ENCODE measurements at places on chromosomes 5 and 9. TPM values are rescaled to one million over a fixed set of nuclear protein-coding genes. Genes with fewer than 3 reads are reported as not detected.
A peak's percentile ranks its signal among the peaks of the same experiment; 100 is the strongest.

- no peak for DNase-seq
These were observed 19.8 kb downstream of the TXNDC8 start for GRCh38 chr9:110317911-110318310.

GRCh38 chr5:112228667-112229066 lies 190.4 kb downstream of the EPB41L4A start:
- peak; percentile 60 for DNase-seq

GRCh38 chr9:114371973-114372917 lies 15.5 kb downstream of the AKNA start:
- DNase-seq = no peak

GRCh38 chr5:140345919-140346347 lies 470 bp downstream of the HBEGF start:
- DNase-seq = peak; percentile 67

DNA sequence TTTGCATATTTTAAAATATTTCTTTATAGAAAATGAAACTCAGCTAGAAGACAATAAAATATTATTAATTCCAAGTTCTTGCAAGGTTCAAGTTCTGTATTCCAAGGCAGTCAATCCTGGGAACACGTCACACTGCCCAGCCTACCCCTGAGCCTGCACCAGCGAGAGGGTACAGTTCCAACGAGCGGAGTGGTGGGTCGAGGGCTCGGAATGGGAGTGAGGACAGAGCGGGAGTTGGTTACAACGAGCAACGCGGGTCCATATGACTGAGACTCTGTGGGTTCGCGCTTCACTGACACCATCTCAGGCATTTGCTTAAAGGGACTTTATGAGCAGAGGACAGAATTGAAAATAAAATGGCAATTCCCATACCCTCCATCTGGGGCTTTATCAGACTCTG lies 40.0 kb upstream of the SPTLC1 start:
- peak; percentile 21 for DNase-seq

DNA sequence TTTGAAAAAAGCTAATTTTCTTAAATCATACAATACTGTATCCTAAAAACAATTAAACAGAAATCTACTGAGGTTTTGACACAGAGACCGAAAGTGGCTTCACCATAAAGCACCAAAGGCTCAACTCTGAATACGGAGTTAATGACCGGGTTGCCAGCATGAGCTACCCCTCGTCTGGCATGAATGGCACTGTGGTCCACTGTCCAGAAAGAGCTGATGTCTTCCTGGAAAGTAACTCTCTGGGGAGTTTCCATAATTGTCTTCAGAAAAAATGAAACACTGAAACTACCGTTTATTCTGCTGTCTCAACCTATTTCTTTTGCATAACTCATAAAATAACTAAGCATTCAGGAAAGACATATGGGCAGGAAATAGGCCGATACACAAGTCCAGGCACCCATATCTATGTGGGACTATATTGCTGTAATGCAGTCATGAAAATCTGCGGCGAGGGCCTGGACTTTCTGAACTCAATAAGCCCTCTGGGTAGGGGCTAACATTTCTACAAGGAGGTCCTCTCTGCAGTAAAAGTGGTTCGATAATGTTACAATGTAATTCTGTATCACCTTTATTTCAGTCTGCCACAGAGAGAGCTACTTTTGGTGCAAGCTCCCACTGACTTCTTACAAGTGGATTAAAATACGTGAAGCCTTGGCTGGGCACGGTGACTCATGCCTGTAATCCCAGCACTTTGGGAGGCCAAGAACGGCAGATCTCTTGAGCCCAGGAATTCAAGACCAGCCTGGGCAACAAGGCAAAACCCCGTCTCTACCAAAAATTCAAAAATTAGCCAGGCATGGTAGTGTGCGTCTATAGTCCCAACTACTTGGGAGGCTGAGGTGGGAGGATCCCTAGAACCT lies 52.4 kb downstream of the ANKH start:
- no peak for DNase-seq

DNA sequence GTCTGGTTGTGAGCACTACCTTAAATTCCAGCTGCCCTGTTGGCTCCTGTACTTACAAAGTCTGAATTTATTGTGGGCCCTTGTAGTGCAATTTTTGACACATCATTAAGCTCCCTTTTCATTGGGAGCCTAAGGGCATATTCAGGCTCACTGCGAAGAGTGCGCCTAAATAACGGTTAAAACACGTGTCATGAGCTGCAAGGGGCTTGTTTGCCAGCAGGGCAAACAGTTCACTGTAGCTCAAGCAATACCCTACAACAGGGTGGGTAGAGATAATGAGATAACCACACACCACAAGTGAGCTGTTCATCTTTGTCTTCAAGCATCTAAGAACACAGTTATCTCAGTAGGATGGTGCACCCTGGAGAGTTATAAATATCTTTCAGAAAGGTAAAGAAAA lies 214.2 kb downstream of the SLF1 start:
- DNase-seq = no peak

DNA sequence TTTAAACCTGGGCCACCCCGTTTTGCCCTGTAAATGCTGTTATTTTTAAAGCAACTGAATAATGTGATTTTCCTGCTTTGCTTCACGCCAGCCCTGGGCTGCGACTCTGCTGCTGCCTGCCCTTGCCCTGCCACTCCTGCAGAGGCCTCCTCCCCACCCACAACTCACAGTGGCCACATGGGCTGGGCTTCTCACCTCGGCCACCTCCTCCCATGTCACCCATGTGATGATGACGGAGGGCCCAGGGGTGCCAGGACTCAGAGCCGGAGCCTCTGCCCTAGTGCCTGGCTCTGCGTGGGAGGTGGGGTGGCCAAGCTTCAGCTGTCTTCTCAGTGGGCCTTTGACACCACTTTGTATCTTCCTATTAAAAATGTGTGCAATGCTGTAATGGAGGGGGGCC lies 48.1 kb upstream of the NKD2 start:
- DNase-seq = peak; percentile 90

GRCh38 chr5:130115686-130116085 lies 211.4 kb downstream of the CHSY3 start:
- DNase-seq = no peak

GRCh38 chr5:35266276-35266675 lies 36.0 kb upstream of the PRLR start:
- DNase-seq = no peak

DNA sequence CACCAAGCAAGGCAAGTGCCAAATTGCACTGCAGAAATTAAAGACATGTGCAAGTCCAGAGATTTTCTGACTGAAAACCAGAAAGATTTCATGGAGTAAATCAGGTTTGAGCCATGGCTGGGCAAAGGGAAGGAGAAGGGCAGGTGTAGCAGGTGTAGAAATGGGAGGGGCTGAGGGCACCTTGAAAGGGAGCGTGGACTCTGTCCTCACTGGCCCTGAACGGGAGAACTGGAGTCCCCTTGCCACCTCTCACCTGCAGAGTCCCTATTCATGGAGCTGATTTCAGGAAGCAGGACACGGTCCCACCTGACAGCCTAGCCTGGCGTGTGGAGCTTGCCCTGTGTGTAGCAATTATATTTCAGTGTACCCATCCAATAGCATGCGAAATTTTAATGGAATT lies 46.3 kb downstream of the UBE2QL1 start:
- DNase-seq = no peak

GRCh38 chr5:38451074-38451725 lies 105.2 kb downstream of the LIFR start:
- DNase-seq = no peak

GRCh38 chr9:134962065-134962972 lies 44.6 kb upstream of the FCN1 start:
- DNase-seq = peak; percentile 35

- DNase-seq = no peak
These were observed 20.7 kb downstream of the FBXW5 start for GRCh38 chr9:136923881-136924280.

GRCh38 chr5:150642567-150642927 lies 2.1 kb downstream of the SYNPO start:
- no peak for DNase-seq

- no peak for DNase-seq
These were observed 287.6 kb upstream of the ADRA1B start for GRCh38 chr5:159628703-159629102.

Gene PCDHGA5
- total RNA-seq = 0.35 TPM

Gene C5orf47
- not detected for total RNA-seq

Gene PCYOX1L
- 0.93 TPM for total RNA-seq

Gene MARVELD2
- 29.7 TPM for total RNA-seq

Gene ASB6
- 6.6 TPM for total RNA-seq

Gene TSSK1B
- total RNA-seq = not detected

Gene MARCHF11
- total RNA-seq = not detected
